ENCODE measurements at places on chromosomes 12 and 14.
A peak's percentile ranks its signal among the peaks of the same experiment; 100 is the strongest.

DNA sequence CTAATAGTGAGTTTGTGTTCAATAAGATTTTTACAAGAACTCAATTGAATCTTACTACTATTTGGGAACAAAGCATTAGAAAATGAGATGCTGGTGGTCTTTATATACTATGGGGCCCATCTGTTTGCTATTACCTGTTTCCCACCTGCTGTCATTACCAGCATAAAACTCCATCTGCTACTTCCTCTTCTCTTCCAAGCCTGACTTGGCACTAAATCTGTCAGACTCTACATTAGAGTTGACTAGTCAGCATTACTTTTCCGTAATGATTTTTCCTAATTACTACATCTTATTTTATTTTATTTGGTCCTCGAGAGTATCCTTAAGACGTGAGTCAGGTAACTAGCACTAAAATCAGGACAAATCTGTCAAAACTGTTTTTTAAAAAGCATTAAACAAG, 68.1 kb upstream of the KRR1 start:
- no peak for DNase-seq

DNA sequence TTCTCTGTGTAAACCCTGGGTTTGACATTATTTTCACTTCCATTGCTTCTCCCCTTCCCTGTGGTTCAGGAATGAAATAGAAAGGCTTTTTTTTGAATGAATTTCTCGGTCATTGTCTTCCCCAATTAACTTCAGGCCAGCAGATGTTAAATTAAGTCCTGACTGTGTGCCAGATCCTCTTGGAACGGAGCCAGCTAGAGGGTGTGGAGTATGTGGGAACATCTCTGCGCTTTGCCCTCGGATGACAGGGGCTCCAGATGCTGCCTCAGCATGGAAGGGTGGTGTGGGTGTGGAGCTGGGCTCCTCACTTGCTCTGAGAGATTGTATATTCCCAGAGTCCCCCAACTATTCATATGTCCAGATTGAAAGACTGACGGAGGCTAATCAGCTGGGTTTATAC, 13.1 kb downstream of the KRT85 start:
- no peak for DNase-seq

DNA sequence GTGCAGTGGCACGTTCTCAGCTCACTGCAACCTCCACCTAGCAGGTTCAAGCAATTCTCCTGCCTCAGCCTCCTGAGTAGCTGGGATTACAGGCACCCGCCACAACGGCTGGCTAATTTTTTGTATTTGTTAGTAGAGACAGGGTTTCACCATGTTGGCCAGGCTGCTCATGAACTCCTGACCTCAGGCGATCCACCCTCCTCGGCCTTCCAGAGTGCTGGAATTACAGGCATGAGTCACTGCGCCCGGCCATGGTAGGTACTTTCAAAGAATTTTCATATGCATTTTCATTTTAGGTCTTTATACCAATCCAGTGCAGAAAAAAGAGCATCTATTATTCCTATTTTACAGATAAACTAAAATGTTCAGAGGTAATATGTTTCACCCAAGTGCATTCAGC, 411.3 kb upstream of the USP15 start:
- DNase-seq: no peak

DNA sequence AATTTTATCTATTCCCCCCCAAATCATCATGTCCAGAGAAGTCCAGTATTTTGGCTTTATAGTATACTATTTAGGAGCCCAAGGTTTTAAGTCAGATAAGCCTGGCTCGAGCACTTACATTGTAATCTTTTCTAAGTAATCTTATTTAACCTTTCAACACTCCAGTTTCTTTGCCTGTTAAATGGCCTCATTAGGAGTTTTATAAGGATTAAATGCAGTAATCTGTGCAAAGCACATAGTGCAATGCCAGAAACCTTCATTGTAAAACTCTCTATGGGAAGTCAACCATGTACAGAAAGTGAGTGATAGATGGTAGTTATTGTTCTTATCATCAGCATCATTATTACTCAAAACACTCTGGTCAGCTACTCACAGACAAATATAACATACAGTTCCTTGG, 1330.4 kb downstream of the SLC16A7 start:
- DNase-seq: no peak

GRCh38 chr14:91708795-91709194, 23.1 kb downstream of the CATSPERB start:
- no peak for DNase-seq

DNA sequence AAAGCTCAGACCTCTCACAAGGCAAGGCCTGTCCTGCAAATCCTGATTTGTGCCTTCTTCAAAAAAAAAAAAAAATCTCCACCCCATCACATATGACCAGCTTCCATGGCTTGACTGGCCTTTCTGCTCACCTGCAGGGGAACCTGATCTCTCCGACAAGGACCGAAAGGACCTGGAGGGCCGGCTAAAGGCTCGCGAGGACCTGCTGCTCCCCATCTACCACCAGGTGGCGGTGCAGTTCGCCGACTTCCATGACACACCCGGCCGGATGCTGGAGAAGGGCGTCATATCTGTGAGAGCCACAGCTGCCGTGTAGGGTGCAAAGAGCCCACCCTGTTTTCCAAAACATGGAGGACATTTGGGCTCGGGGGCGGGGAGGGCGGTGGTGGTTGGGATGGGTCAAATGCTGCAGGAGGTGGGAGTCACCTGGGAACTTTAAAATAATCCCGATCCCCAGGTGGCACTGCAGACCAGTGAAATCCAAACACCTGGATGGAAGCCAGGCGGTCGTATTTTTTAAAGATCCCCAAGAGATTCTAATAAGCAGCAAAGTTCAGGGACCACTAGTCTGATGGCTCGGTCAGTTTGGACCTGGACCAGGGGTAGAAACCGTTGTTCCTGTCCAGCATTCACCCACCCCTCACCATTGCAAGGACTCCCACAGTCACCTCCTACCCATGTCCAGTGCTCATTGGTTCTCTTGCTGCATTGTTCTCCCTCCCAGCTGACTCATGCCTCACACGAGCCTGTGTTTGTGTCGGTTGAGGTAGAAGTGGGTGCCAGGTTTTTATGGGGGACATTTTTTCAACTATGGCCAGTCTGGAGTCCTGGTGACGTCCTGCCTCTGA, 44.8 kb downstream of the FOXN4 start:
- DNase-seq: peak; percentile 70

DNA sequence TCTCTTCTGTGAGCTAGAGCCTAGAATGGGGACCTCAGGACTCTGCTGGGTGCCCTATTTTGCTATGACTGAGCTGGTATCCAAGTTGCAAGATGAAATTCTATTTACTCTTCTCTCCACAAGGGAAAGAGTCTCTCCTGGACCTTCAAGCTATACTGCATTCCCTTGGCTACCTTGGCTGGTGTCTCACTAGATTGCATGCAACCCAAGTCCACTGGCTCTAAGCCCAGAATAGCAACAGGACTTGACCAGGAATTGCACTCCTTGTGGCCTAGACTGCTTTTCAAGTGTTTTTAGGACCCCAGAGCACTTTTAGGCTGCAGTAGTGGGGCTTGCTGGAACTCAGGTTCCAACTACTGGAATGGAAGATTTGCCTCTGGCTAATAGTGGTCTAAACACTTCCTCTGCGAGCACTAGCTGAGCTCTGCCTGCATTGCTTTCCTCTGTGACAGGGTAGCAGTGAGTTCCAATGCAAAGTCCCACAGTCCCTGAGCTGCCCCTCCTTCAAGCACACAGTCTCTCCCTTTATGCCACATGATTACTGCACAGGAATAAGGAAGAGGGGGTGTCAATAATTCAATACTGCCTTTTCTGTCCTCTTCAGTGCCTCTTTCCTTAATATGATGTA, 1009.1 kb upstream of the FLRT2 start:
- DNase-seq: no peak

DNA sequence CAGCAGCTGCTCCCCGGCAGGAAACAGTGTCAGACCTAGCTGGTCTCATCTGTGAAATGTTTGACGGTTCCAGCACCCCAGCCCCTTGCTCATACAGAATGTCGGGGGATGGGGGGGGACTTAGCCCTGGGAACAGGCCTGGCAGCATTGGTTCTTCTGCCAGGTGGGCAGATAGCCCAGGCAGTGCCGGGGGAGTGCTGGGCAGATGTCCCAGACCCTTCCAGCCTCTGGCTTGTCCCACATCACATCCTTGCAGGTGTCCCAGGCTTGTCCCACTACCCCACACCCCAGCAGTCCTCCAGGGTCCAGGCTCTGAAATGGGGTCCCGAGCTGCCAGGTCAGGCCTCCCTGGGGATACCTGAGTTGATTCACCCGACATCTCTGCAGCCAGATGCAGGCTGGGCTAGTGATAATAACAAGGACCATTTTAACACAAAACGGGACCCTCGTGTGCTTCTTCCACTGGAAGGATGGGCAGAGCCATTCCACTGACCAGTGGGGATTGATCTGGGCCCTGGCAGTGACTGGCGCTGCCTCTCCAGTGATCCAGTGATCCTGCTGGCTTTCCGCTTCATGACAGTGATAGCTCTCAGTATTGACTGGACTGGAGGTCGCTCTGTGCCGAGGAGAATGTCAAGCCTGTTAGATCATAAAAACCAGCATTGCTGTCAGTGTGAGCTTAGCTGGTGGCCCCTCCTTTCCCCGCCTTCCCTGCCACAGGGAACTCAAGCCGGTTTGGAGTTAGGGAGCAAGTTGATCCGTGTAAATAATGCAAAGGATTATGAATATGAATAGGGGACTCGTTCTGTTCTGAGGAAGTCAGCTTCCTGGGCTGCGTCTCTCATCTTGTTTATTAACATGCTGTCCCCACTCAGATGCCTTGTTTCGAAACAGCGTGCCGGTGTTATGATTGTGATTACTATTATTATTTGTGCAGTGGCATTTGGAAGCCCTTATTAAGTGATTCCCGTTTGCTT, 180.6 kb downstream of the AACS start:
- DNase-seq: no peak

GRCh38 chr12:105939181-105939721, 199.5 kb downstream of the NUAK1 start:
- no peak for DNase-seq

DNA sequence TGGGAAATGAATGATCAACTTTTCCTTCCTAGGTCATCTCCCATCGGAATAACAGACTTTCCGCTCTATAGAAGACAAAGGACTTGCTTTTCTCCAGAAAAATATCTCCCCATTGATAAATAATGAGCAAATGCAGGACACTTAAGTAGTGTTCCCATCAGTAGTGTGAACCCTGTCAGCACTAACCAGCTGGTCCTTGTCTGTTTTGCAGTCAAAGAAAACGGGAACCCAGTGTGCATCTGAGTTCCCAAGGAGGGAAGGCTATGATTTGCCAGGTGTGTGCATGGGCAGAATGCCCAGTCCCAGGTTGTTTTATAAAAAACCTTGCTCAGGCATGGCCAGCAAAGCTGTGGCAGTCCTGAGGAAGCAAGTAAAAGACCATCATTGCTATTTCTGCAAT, 256.5 kb upstream of the HMGA2 start:
- no peak for DNase-seq

DNA sequence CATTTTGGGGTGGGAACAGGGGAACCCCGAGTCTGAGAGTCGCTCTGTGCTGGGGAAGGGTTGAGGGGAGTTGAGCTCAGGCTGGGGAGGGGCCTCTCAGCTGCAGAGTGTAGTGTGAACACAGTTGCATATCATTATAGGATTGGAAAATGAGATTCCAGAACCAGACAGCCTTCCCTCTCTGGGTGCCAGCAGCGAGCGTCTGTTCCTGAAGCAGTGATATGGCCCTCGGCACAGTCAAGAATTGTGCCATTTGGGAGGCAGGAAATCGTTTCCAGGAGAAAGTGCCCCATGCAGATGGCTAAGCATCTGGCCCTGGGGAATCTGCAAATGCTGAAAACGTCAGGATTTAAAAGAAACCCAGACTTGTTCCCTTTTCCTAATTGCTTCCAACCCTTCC, 70.4 kb upstream of the SFSWAP start:
- DNase-seq: no peak

GRCh38 chr12:115008929-115009328, 325.0 kb upstream of the TBX3 start:
- no peak for DNase-seq

DNA sequence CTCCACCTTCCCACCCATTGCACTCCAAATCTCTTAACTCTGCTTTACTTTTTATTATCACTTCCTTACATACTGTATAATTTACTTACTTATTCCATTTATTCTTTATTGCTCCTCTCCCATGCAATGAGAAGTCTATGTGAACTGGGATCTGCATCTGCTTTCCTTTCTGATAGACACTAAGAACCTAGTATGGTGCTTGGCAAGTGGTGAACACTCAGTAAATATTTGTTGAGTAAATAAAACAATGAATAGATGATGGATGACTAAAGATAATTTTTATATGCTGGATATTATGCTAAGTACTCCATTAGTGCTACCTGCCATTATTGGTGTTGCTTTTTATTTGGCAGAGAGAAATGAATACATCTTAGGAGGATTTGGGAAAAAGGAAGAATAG, 151.0 kb downstream of the TPH2 start:
- DNase-seq: no peak

- DNase-seq: no peak
Measured at GRCh38 chr14:68756000-68756481, 36.8 kb downstream of the ZFP36L1 start.

- no peak for DNase-seq
Measured at GRCh38 chr12:31035967-31036665, 37.5 kb upstream of the DDX11 start.

- DNase-seq: peak; percentile 96
Measured at GRCh38 chr14:22556990-22557623, 31.9 kb downstream of the DAD1 start.

- no peak for DNase-seq
Measured at GRCh38 chr14:34920339-34920738, 45.2 kb upstream of the BAZ1A start.

DNA sequence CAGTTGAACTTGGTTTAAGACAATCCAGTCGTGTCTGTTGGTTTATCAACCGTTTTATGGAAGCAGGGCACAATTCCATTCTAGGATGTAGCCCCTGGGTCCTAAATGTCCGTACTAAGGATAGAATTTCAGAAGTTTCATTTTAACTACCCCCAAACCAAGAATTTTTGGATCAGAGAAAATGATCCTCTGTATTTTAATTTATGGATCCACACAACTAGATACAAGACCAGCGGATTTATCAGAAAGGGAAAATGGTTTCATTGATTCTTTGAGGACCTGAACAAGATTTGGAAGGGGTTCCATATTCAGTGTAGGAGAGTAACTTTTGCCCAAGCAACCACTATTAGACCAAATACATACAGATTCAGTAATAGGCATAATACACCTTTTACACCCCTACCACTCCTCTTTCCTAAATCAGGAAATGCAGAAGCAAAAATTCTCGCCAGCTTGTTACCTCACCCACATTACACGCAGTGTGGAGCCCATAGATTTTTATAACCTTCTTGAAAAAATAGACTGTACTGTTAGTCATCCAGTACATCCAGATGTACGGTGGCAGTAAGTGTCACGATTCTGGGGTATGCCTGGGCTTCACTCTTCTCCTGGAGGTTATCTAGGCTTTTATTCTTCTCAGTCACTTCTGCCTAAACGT, 1.4 kb upstream of the FBXL14 start:
- DNase-seq: no peak

GRCh38 chr14:20684662-20685456, 499 bp downstream of the RNASE4 start:
- DNase-seq: no peak

All from stimulated activated CD4-positive, alpha-beta T cell treated with anti-CD3 and anti-CD28 coated beads, Interleukin-2, amount 100 ng/mL, for 24 hours (primary cell).